Fibroblast of skin of abdomen (primary cell): ENCODE measurements at places on chromosomes 3 and 15.

GRCh38 chr15:39770748-39771689 is 11.6 kb downstream of the FSIP1 start:
- peak; percentile 89 for DNase-seq

- DNase-seq = peak; percentile 76
These were observed 397.8 kb upstream of the NR2F2 start for GRCh38 chr15:95932676-95933075.

DNA sequence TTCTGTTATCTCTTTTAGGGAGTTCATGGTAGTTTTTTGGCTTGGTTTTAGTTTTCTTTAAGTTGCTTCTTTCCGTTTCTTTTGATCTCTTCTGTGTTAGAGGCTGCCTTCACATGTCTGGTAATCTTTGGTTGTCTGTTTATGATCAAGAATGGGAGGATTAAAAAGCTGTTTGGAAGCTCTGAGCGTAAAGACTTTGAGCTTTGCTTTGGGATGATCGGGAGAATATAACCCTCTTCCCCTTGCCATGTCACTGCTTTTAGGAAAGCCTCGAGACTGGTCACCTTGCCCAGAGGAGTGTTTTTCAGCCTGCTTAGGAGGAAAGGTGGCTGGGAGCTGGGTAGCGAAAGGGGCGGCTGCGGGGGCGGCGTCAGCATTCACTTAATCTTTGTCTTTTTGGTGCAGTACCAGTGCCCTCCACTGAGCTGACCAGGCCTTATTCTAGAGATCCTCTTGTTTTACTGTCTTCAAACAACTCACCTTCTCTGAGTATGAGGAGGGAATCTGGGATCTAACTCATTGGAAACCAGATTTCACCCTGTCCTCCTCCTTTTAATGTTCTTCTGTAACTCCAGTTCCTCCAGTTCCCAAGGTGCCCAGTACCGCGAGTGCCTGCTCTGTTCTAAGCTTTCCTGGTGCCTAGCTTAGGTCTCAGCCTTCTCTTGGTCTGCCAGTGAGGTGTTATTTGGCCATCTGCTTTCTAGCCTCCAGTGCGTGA is 15.5 kb downstream of the TATDN2 start:
- DNase-seq = peak; percentile 37

GRCh38 chr3:65676580-65676979 is 362.1 kb downstream of the MAGI1 start:
- no peak for DNase-seq

- DNase-seq = no peak
These were observed 14.5 kb downstream of the ARF4 start for GRCh38 chr3:57582474-57583168.

- DNase-seq = no peak
These were observed 389.9 kb upstream of the RGMA start for GRCh38 chr15:93478947-93479346.

- no peak for DNase-seq
These were observed 1.5 kb upstream of the SH3GL3 start for GRCh38 chr15:83445643-83446042.
